Sigmoid colon (tissue), 7 donors: ENCODE measurements at places on chromosomes 7 and 10. TPM values are rescaled to one million over a fixed set of nuclear protein-coding genes. Genes with fewer than 3 reads are reported as not detected.

FAM237B gene
- not detected for polyA plus RNA-seq

TCERG1L gene
- not detected for polyA plus RNA-seq

GRCh38 chr10:8790390-8790789, 735.9 kb downstream of the GATA3 start:
- no peak for DNase-seq

- DNase-seq: no peak
Measured at GRCh38 chr10:33484787-33485186, 150.3 kb upstream of the NRP1 start.
